NCI-H748 treated with DMSO at 0.1 percent for 48 hours (cell line): ENCODE measurements at places on chromosomes 5 and 9.

DNA sequence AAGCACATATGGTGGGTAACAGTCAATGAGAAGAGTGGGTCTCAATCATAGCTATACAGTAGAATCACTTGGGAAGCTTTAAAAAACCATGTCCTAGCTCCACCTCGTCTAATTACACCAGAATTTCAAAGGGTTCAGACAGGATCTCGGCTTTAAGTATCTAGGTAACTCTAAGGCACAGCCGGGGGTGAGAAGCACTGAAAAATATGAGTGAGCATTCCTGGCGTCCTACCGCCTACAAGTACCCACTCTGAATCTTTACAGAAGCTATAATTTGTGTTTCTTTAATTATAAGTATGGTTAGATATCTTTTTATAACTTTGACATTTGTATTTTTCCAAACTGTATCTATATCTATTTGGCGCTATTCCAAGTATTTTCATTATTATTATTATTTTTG, 16.1 kb downstream of the PAIP1 start:
- no peak for DNase-seq

DNA sequence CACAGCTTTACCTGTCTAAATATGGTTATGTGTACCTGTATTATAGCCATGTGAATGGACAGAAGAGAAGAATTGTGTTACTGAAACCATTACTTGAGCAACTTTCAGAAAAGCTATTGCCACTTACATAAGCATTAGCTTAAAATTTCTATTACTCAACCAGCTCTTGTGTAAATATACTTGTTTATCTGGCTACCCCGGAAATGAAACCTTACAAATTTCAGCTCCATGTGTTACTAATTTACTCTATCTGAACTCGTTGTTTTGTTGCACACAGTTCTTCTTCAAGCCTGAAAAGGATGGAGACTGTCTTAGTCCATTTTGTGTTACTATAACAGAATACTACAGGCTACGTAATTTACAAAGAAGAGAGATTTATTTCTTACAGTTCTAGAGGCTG, 22.5 kb upstream of the ADAMTSL1 start:
- DNase-seq: no peak

DNA sequence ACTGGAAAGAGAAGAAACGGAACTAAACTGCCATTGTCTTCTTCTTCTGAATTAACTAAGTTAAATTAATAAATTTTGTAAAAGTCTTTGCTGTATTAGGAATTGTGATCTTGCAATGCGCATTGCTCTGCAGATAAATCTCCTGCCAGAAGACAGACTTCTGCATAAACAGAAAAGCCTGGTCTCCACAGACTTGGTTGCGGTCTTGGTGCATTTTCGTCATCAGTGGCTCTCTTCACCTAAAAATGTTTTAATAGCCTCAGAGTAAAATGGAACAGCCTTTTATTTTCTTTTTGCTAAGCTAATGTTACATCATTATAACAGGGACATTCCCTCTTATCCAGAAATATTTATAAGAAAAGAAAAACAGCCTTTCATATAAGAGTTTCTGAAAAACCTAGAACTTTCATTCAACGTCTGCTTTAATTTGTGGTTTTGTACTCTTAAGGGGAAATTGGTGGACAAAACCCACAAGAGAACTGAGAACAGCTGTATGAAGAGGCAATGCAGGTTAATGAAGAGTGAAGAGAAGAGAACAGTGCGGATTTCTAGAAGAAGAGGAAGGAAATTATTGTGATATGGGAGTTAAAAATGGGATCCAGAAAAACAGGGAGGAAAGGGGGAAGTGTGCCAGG, 10.1 kb downstream of the IFNA5 start:
- DNase-seq: no peak

GRCh38 chr9:69180670-69181069, 6.6 kb downstream of the TJP2 start:
- no peak for DNase-seq

DNA sequence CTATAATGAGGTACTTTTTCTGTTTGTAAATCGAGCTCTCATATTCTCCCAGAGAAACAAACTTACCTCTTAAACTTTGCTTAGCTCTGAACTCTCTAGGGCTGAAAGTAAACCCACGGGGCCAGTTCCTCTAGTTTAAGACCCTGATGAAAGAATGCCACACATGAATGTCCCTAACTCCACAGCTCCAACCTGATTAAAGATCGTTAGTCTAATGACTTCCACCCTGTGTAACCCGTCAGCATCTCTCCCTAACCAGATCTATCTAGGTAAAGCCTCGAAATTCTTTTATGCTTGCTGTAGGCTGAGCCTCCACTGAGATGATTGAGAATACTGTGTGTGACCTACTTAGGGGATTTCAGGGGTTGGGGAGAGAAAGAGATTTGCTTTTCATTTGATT, 27.0 kb downstream of the ADRA1B start:
- DNase-seq: no peak

DNA sequence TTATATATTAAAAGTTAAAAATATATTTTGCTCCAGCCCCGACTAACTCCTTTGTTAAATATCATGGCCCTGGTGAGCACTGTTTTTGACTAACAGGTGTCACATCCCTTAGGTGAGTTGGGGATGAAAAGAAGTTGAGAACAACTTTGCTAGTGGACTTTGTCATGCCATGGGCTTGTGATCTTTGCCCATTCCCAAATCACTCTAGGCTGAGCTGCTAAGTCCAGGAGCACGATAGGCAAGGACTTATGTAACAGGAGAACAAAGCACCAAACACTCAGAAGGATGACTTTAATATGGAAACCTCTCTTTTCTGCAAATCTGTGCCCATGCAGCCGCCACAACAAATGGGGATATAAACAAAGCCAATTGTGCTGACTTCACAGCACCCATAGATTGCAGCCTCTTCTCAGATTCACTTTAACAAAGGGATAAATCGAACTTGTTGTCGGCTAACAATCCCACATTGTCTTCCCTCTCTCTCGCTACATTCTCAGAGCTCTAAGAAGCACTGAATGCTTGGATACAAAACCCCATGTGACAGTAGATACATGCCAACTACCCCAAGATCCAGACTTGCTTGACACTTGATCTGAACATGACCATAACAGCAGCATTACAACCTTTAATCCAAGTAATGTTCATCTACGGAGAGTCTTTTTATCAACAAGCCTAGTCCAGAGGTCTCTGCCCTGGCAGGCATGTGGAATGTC, 86.8 kb upstream of the CD180 start:
- no peak for DNase-seq

DNA sequence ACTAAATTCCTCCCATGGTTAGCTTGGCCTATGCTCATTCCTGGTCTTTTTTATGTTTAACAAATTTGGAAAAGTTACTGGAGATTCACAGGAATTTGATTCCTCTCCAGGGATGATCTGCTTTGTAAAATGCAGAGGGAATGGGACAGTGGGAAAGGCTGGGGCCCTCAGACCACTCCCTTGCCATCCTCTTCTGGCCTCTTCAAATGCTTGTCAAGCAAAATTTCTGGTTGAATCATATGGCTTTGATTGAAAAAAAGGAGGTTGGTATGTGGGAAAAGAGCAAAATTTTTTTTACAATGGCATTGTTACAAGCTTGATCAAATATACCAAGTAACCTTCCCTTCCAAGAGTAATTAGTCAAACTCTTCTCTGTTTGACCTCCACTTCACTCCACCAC, 225.1 kb downstream of the PIK3R1 start:
- no peak for DNase-seq

GRCh38 chr5:170294057-170294456, 3.5 kb downstream of the LCP2 start:
- no peak for DNase-seq

GRCh38 chr9:94625835-94626234, 13.5 kb downstream of the FBP1 start:
- no peak for DNase-seq

DNA sequence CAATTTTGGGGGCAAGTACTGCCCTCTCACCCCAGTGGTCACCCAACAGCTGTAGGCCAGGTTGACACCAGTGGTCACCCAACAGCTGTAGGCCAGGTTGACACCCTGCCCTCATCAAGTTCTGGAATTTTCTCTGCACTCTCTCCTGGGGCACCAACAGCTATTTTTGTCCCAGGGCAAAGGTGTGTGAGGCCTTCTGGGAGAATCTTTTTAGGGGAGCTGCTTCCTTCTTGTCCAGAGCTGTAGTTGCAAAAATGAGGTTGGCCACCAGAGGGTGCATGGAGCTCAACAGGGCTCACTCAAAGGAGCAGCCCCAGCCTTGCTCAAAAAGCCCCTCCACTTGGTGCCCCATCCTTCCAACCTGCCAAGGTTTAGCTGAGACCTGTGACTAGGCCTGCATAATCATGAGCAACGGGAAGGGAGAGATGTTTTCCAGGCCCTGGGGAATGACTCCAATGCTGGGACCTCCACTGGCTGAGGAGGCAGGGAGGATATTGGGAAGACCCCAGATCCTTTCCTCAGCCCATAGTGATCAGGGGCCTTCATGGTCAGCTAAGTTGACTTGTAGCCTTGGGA, 10.6 kb upstream of the P4HA2 start:
- DNase-seq: peak; percentile 2

GRCh38 chr5:136258463-136258862, 65.5 kb upstream of the SMIM32 start:
- DNase-seq: no peak

GRCh38 chr5:174521449-174521848, 202.9 kb upstream of the MSX2 start:
- no peak for DNase-seq

GRCh38 chr5:2196416-2196815, 313.7 kb upstream of the IRX4 start:
- DNase-seq: no peak

GRCh38 chr9:130307667-130307943, 42.0 kb downstream of the HMCN2 start:
- no peak for DNase-seq

DNA sequence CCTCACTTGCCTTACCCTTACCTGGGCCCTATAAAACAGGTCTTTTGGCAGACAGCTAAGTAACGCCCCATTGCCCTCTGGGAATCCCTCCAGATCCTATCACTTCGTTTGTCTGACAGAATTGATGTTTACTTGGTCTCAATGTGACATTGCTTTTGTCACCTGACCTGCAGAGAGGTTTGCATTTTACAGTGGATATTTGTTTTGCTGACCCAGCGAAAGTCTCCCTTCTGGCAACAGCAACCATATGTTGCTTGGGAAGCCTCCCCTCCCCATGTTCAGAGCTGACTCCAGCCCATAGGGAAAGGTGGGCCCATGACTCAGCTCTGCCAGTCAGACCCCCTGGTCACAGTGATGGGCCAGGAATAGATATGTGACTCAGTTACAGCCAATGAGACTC, 54.0 kb upstream of the LARP1 start:
- peak; percentile 3 for DNase-seq

GRCh38 chr9:133814586-133815208, 76.5 kb upstream of the SARDH start:
- no peak for DNase-seq

GRCh38 chr5:51678330-51678729, 295.1 kb downstream of the ISL1 start:
- DNase-seq: no peak

DNA sequence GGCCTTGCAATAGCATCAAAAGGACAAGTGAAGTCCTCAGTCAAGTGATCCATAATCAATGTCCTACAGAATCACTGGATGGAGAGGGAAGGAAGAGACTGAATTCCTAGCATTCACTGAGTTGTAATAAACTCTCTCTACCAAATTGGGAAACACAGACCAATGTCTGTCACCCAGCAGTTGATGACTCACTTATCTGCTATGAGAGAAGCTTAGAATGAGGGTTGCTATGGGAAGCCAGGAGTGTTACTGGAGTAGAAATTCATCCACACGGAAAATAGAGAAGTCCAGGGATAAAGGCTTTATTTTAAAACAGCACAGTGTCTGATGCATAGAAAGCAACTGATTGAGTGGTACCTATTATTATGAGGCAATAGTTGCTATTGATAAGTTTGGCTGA, 407.4 kb downstream of the BRINP1 start:
- DNase-seq: no peak

DNA sequence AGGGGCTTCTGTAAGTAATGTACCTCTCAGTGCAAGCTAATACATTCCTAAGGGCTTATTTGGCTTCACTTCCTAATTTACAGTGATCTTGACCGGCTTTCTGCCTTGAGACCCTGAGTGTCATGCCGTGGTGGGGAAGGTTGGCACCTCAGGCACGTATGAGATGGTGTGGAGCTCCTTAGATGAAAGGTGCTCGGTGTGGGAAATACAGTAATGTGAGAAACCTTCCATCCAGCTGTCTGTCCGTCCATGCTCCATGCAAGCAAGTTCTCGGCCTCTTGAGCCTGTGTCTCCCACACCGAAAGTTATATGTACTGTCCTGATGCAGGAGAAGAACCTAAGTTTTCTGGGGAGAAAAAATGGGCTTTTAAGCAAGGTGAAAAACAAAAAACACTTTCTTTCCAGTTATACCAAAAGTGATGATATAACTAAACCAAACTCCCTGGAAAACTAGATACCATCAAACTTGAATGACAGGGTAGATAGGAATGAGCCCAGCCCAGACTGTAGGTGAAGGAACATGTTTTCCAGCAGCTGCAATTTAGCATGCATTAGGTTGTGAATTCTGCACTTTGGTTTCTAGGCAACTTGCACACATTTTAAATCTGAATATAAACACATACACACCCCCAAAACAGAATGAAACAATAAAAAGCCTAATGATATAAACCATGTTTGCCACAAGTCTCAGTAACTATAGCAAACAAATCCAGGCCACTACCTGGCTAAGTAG, 279.6 kb downstream of the FANCC start:
- DNase-seq: no peak

DNA sequence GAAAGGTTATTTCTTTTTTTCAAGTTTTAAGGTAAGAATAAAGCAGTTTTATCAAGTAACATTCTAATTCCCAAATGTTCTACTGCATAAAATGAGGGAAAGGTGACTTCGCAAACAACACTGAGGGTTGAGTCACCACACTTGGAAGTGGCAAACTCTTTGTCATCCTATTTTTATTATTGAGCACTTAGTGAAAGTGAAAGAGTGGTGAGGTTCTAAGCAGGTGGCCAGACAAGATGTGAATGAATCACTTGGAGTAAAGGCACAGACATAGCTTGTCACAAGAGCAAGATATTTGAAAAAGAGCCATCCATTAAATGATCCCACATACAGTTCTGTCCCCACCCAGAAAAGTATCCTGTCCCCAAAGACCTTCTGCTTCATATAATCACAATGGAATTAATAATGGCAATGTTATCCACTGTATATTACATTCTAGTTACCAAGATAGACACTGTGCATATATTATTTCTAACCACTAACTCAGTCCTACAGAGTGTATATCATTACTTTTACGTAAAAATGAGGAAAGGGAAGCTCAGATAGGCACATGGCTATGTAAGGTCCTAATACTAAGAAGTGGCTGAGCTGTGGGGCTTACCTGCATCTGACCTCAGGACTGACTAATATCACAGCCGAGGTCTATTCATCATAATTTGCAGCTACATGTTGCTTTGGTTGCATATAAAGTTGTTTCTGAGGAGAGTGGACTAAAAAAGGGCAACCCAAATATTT, 730.4 kb upstream of the MEF2C start:
- no peak for DNase-seq

- no peak for DNase-seq
These were observed 499.5 kb upstream of the KLF4 start for GRCh38 chr9:107989099-107989498.

DNA sequence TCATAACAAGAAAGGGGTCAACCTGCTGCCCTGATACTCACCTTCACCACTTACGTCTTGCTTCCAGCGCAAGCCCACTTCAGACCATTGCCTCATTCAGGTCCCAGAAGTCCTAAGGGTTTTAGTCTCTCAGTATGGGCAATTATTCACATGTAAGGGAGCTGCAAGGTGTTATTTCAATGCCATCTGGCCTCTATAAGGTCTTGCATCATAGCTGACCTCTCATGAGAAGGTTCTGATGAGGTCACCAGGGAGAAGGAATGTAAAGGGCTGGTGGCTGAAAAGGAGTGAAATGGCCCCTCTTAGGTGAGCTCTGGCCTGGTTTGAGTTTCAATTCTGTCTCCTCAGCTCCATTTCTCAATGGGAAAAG, 1.5 kb upstream of the MARCHF3 start:
- no peak for DNase-seq
